ENCODE measurements at places on chromosomes 1 and 21.
A peak's percentile ranks its signal among the peaks of the same experiment; 100 is the strongest.

- no peak for DNase-seq
Observed at GRCh38 chr21:39390212-39390765, 41.4 kb upstream of the HMGN1 start.

- no peak for DNase-seq
Observed at GRCh38 chr1:227883641-227884301, 64.0 kb downstream of the WNT9A start.

DNA sequence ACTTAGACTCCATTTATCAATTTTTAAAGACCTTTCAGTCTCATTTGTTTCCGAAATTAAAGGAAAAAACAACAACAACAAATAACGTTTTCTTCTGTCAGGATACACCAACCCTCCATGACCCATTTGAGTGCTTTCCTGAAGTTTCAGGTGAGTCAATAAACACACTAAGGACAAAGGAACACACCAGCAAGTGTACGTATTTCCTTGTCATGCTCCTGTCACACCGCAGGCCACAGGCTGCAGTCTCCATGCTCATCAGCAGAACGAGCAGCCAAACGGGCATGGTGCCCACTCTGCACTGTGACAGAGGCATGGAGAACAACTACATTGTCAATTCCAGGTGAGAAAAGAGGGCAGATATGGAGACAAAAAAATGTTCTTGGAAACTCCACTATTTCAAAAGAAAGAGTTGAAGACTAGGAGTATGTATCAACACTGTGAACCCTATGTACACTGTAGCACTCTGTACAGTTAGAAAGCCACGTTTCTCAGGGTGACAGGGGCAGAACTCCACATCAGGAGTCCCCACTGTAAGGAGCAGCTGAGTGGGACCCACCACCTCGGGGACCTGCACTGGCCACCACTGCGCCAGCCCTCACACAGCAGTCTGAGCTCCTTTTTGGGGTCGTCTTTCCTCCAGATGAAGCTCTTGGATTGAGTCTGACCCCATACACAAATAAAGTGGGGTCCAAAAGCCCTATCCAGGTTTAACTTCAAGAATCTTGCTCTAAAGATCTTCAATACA is 2.6 kb downstream of the PTTG1IP start:
- no peak for DNase-seq

- no peak for DNase-seq
Observed at GRCh38 chr1:100354971-100355394, 2.7 kb downstream of the CDC14A start.

DNA sequence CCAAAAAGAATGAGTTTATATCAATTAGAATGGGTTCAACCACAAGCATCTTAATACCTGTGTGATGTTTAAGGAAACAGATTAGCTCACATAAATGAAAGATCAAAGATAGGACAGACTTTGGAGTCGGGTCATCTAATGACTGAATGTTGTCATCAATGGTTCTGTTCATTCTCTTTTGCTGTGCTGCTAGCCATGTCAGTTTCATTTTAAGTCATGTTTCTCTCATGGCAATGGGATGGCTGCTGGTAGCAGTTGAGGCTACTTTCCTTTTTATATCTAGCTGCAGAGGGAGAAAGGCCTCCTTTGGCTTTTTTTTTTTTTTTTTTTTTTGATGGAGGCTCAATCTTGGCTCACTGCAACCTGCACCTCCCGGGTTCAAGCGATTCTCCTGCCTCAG is 86.9 kb upstream of the SPAG17 start:
- no peak for DNase-seq

DNA sequence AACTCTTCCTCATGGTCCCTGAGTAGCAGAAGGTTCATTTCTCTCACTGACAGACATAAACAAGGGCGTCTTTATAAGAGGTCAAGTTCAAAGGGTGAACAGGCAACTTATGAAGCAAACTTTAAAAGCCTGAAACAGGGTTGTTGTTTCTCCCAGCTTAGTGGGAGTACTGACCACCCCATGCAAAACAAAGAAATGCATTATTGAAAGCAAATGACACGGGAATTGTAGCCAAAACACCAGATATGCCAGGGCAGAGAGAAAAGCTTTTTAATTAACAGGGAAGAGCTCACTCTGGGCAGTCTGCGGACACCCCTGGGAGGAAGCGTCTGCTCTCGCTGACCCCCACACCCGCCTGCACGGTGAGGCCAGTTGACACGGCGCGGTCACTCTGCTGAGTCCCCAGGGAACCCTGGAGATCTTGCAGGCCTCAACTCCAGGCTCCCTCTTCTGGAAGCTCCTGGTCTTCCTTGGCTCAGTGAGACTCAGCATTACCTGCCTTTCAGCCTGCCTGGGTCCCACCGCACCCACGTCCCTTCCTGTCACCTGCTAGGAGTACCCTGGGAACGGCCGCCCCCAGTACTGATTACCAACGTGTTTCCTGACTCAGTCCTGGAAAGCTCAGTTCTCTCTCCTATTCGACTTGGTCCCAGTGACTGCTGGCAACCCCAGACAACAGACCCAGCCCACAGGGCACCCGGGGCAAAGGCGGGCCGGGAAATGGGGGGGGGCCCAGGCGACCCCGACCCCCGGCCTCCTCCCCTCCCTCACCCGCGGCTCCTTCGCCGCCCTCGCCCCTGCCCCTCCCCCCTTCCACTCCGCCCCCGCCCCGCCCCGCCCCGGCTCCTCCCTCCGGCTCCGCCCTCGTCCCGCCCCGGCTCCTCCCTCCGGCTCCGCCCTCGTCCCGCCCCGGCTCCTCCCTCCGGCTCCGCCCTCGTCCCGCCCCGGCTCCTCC is 972 bp downstream of the CFAP410 start:
- DNase-seq = no peak

GRCh38 chr21:26136671-26137070 is 33.9 kb downstream of the APP start:
- no peak for DNase-seq

GRCh38 chr1:3457910-3458883 is 3.7 kb downstream of the ARHGEF16 start:
- DNase-seq = no peak

DNA sequence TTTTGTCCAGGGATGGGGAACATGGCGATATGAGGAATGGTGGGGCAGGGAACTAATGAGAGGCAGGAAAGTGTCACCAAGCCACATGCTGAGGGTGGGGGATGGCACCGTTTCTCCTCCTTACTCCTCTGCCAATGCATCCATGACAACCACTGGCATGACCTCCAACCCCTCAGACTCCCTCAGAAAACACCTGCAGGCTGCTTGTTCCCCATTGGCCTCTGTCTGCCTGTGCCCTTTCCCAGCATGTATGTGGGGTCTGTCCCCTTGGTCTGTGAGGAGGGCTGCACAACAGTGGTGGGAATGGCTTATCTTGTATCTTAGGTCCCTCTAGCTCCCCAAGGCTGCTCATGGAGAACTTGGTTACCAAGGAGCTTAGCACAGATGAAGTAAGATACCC is 137.2 kb upstream of the NGF start:
- no peak for DNase-seq

GRCh38 chr1:54997711-54997986 is 1.1 kb upstream of the BSND start:
- DNase-seq = no peak

DNA sequence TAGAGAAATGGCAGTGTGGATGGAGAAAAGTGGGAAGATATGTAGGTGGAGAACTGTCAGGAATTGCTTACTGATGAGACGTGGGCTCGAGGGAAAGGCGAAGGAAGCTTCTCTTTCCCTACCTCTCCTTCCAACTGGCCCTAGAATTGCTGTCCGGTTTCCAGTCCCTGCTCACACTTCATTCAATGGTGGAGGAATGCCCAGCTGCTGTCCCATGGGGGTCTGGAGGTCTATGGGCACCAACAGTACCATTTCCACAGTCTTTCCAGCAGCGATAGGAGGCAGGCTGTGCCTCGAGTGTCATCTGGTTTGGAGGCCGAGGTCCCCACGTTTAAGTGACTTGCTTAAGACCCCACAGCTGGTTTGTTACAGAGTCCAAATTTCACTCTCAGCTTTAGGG is 31.5 kb upstream of the CD1D start:
- DNase-seq = no peak

- DNase-seq = no peak
Observed at GRCh38 chr1:32902535-32902920, 1.3 kb upstream of the TMEM54 start.

GRCh38 chr1:35726450-35727433 is 8.1 kb upstream of the C1orf216 start:
- peak; percentile 23 for DNase-seq

GRCh38 chr1:174726880-174727585 is 272.7 kb upstream of the CACYBP start:
- no peak for DNase-seq

GRCh38 chr1:205465392-205465791 is 9.5 kb upstream of the BLACAT1 start:
- DNase-seq = no peak

DNA sequence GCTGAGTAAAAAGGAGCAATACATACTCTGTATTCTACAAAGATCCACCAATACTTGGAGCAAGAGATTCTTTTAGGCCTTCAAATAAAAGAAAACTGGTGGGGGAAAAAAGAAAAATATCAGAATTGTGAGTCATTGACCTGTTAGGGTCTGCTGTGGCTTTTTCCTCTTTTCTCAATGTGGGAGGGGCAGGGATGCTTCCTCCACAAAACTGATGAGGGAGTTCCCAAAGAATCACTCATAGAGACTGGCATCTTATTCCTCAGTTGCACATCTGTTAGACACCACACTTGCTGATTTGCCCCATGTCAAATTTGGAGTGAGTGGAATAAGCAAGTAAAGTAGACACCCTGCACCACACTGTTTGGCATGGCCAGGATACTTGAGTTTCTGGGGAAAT is 16.6 kb downstream of the C1orf141 start:
- no peak for DNase-seq

- DNase-seq = no peak
Observed at GRCh38 chr1:22031214-22031962, 21.1 kb upstream of the CDC42 start.

DNA sequence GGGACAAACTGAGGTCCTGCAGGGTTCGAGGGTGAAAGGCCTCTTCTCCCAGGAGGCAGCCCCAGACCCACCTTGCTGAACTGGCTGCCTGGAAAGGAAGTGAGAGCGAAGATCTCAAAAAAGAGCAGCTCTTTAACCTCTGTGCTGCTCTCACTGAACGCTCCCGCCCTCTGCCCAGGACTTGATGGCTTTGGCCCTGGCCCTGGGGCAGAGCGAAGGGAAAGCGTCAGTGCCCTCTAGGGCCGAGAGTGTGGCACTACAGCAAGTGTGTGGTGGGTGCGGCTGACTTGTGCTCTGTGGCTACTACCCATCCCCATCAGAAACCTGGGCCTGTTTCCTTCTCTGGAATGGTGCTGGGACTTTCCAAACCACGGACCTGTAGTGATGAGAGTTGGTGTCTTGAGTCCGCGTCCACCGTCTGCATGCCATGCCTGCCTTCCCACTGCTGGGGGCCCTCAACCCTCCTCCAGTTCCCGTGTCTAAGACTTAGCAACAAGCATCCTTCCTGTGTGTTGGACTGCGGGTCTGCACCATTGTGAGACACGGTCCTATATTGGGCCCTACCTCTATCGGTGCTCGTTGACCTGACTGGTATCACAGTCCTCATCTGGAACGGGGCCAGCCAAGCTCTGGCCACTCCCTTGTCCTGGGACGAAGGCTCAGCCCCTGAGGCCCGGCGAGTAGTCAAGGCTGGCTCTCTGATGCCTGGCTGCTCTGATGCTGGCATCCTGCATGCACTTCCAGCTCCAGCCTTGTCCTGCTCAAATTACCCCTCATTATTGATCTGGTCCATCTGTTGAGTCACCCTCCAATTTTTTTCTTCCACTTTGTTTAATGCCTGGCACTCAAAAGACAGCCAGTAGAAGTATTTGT is 180.3 kb downstream of the DISC1 start:
- DNase-seq = no peak

GRCh38 chr1:233333086-233333485 is 5.6 kb downstream of the MAP3K21 start:
- no peak for DNase-seq

DNA sequence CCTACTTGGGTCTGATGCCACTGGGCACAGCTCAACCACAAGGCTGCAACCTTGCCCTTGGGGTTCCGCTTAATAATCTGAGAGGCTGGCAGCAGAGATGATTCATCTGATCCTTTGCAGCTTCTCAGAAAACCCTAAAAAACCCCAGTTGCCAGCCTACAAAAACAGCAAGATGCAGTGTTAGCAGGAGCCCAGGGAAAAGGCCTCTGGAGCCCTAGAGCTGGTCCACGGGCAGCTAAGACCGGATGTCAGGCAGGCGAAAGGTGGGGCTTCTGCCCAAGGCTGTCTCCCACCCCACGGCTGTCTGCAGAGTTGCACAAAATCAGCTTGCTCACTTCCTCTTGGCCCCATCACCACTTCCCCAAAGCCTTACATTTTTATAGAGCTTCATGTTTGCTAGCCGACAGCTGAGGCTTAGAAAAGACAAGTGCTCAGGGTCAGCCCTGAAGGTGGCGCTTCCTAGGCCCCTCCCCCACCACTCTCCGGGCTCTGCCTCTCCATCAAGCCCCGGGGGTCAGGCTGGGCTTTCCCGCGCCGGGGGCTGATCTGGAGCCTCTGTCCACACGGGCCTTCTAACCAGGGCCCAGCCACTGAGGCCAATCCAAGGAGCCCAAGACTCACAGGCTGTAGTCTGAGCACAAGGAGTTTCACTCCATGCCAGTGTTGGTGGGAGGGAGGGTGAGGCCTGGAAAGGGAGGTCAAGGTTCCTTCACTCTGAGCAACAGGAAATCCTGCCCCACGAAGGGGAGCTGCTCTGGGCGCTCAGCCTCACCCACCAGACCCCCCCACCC is 4.2 kb upstream of the ADORA3 start:
- DNase-seq = peak; percentile 54

GRCh38 chr1:172269644-172270043 is 150.8 kb upstream of the C1orf105 start:
- no peak for DNase-seq

DNA sequence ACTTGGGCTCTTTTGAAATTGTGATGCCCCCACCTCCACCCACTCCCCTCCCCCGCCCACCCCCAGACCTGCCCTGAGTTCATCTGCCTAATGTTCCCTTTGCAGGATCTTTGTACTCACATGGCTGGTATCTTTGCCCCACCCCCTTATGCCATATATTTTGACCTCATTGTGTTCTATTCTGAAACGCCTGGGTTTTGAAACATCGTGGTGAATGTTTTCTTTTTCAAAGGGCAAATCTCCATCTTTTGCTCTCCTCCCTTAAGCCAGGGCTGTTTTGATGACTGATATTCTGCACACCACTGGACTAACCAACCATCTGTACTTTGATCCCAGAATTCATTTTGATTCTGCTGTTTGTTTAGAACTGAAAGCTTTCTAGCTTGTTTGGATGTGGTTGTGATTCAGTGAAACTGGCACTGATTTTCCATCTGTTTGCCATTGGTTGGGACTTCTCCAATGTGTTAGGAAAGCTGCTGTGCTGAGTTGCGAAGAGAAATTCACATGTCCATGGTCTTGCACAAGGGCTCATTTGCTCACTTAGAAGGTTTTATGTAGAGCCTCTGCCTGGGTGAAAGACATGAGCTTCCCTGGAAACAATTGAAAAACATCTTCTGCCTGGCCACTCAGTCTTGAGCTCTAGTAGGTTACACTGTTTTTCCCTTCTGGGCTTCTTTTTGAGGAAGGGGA is 16.5 kb downstream of the SMAP2 start:
- DNase-seq = no peak

- DNase-seq = no peak
Observed at GRCh38 chr1:11535761-11536572, 57.0 kb downstream of the DISP3 start.
